ENCODE measurements at places on chromosomes 11 and 22.

GRCh38 chr11:116840224-116840745 lies 2.9 kb upstream of the APOA1 start:
- no peak for DNase-seq

DNA sequence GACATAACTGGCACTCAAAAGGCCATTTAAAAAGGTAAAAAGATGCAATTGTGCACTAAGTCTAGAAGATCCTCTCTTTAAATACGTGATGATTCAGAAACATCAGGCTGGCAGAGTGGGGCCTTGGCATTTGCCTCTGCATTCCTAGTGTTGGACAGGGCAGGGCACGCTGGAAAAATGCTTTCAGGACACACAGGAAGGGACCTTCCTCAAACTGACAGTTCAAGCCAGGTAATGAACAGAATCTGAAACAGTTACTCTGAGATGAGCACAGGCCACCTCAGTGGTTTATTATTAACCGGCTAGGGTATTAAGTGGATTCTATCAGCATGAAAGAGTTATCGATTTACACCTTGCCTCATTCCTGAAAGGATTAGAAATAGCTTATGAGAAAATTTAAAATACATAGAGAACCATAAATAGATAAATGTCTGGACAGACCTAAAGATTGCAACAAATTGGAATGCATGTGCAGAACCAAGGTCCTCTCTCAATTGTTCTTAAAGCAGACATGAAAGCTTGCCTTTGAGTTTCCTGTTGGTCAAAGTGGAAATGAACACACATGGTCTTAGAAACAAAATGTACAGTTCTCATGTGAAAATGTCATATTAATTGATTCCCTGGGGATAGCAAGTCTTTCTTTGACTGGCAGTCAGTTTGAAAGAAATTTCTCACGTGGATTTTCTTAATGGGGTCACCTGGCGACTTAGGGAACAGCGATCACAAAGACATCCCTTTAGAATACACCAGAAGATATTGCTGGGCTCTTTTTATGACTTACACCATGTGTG lies 21.5 kb upstream of the CSNK2A3 start:
- DNase-seq = no peak

DNA sequence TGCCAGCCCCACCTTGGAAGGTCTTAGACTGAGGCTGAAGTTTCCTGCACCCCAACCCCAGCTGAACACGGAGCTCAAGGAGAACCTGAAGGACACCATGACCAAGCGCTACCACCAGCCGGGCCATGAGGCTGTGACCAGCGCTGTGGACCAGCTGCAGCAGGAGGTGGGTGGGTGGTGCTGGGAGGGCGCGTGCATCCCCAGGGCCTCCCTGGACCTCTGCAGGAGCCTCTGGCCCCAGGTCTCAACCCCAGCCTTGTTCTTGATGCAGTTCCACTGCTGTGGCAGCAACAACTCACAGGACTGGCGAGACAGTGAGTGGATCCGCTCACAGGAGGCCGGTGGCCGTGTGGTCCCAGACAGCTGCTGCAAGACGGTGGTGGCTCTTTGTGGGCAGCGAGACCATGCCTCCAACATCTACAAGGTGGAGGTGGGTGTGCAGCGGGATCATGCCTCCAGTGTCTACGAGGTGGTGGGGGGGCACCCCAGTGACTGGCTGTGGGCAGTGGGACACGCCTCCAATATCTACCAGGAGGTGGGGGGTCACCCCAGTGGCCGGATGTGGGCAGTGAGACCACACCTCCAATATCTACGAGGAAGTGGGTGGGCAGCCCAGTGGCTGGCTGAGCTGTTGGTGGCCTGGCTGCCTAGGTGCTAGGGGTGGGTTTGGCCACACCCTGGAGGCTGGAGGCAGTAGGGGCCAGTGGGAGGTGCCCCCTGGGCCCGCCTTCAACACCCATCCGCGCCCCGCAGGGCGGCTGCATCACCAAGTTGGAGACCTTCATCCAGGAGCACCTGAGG lies 4.6 kb downstream of the CD151 start:
- no peak for DNase-seq

GRCh38 chr11:19450282-19450681 lies 209.5 kb upstream of the E2F8 start:
- DNase-seq = no peak

DNA sequence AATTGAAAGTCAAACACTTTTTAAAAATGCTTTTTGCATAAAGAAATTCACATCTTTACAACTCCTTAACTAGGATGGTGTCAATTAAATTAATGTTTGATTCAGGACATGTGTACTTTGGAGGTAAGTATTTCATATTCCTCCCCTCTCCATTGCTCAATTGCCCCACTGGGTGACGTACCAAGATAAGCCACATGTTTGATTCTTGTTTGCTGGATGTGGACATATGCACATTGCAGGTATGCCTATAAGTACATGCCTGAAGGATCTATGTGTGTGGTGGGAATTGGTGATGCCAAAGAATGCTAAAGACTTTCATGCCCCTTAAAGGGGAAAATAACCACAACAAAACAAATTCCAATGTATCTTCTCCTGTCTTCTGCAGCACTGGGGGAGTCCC lies 5.8 kb downstream of the CD44 start:
- DNase-seq = no peak

DNA sequence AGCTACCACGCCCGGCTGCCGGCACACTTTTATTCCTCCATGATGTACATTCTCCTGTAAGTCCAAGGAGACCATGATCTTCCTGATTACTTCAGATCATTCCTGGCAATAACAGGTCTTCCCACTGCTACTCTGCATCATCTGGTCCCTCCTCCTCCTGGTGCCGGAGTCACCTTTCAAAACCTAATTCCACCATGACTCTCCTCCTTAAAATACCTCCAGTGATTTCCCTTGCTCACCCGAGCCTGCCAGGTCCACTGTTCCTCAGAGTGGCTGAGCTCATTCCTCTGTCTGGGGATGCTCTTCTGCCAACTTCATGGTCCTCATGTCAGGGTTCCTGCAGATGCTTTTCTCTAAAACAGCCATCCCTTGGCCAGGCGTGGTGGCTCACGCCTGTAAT lies 3.9 kb upstream of the LTBP3 start:
- no peak for DNase-seq

DNA sequence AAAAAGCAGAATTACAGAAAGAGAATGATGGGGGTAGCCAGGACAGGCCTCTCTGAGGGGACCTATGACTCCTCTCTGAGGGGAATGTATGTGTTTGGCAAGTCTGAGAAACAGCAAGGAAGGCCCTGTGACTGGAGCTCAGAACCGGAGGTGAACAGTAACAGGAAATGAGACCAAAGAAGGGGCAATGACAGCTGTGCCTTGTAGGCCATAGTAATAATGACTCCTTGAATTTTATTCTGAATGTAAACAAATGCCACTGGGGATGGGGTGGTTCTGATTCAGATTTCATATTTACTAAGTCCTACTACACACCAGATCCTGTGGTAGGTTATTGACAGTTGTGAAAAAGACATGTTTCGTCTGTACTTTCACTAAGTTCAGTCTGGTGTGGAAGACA lies 52.8 kb upstream of the APOA1 start:
- peak; percentile 22 for DNase-seq

DNA sequence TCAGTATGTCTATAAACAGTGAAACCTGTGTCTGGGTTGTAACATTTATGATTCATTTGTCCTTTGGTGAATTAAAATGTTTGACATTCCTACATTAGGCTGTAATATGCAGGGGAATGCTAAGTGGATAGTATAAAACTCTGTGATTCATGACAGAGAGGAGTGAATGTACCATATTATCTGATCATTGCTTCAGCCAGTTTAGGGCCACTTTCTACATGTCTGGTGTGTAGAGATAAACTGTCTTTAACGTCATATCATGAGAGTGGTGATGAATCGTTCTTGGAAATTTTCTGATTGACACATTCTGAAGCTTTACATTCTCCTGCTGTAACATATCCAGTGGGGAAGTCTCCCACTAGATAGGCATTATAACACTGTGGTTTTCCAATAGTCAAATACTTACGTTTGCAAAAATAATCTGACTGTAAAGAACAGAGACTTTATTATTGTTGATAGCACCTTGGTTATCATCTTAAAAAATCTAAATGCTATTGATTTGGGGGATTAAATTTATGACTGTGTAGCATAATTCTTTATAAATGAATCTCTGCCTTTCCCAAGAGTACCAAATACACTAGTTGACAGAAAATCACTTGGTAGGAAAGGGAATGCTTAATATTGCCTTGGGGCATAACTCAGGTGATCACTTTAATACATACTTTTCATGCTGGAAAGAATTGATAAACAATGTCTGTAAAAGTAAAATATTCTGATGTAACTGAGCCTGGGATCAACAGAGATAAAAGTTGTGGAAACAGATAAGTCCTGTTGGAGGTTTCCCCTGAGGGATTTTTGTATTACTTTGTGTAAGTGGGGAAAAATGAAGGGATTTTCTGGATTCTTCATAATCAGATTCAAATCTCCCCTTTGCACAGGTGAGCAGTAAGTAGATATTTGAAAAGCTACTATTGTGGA lies 427.9 kb downstream of the JRKL start:
- no peak for DNase-seq

All from GM18507 (cell line).